ENCODE measurements at places on chromosomes 5 and 9.
A peak's percentile ranks its signal among the peaks of the same experiment; 100 is the strongest.

DNA sequence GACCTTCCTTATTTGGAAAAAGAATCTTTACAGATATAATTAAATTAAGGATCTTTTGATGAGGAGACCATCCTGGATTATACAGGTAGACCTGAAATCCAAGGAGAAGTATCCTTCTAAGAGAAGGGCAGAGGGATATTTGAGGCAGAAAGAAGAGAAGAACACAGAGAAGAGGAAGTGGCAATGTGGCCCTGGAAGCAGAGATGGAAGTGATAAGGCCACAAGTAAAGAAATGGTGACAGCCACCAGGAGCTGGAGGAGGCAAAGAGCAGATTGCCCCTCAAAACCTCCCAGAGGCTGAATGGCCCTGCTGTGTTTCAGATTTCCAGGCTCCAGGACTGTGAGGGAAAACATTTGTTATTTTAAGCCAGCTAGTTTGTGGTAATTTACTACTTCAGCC, 93.0 kb upstream of the ANKRD55 start:
- no peak for DNase-seq

DNA sequence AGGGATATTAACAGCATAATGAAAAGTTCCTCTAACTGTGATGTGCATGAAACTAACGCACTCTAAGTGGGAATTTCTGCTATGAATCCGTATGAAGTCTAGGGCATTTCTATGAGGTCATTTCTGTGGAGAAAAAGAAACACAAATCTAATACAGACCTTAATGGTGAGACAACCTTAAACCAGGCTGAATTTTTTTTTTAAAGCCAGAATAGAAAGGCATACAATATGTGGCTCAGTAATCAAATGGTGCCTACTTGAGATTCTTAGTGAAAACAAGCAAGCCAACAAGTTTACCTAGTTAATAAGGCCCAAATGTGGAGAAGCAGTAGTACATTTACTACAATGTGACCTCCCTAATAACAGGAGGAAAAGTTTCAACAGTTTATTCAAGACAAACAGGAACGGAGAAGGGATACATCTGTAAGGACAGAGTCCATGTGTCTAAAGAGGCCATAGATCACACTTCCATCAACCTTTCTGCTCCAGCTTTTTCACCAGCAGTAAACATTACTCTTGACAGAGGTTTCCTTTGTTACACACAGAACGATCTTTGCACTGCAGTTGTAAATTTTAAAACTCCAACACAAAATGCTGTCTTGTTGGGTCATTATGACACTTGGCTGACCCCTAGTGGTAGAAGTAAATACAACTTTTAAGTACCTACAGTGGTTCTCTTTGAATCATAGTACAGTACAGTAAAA, 26.2 kb downstream of the CARNMT1 start:
- DNase-seq: peak; percentile 31

DNA sequence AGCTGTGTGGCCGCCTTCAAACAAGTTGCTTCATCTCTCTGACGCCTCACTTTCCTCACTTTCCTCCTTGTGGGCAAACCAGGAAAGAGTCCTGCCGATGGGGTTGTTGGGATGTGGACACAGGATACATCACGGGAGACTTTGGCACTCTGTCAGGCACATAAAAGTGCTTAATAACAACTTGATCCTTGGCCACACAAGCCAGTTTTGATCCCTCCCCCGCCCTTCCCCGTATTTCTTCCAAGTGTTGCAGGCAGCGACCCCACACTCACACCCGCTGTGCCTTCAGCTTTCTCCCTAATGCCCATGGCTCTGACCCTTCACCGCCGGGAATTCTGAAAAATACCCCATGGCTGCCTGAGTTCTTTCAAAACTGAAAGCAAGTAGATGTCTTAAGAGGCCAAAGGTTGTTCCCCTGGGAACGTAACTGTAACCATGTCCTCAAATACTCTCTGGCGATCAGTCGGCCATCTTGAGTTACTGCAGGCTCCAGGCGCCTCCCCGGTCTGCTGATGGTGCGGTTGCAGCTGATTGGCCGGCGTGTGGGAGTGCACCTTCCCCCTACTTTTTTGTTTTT, 59.8 kb downstream of the ARHGEF37 start:
- no peak for DNase-seq

DNA sequence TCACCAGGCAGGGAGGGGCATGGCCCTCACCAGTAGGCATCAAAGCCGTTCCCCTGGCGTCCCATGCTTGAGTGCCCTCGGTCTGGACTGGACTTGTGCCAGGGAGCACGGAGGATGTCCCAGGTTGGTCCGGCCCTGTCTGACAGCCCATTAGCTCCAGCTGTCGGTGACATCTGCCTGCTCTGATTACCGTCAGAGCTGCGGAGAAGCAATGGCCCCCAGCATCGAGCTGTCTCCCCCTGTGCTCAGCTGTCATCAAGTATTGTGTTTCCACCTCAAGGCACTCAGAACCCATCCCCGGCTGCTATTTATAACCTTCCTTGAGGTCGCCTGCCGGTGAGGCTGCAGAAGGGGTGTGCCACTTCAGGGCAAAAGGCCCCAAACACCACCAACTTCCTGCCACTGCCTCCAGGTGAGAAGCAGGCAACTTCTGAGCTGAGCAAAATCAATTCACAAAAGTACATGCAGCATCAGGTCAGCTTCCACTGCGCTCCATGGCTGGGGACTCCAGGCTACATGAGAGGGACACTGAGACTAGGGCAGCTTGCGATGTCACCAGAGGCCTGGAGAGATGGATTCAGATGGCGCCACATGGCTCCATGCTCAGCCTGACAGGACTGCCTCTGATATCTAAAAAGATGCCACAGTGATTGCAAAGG, 142.7 kb downstream of the C5orf15 start:
- DNase-seq: no peak

GRCh38 chr5:59275510-59276324, 617.8 kb downstream of the PDE4D start:
- DNase-seq: no peak

DNA sequence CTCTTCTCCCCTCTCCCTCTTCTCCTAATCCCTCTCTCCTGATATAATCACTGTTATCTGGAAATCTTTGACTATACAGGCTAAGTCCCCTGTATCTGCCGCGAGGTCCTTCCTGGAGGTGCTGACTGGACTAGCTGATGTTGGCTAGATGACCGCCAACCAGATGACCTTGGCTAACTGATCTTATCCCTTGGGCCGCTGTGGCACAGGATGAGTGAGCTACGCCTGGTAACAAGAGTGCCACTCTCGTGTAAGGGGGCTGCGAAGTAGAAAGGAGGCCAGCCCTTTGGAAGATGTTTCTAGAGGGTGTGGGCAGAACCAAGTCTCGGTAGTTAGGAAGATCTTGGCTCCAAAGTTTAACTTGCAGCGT, 345 bp upstream of the PRRC1 start:
- DNase-seq: no peak

DNA sequence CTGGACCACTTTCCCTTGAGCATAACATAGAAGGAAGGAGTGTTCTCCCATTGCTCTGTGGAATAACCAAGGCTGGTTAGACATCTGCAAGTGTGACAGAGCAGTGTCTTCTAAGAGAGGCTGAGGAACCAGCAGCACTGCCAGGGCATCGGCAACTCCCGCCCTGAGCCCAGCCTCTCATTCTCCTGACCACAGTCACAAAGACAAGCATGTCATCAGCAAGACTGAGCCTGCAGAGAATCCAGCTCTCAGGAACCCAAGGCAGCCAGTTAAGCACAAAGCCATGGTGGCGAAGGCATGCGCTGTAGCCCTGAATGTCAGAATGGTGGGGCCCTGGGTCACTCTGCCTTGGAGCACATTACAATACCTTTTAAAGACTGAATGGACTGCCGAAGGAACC, 253.9 kb downstream of the AGTPBP1 start:
- no peak for DNase-seq

DNA sequence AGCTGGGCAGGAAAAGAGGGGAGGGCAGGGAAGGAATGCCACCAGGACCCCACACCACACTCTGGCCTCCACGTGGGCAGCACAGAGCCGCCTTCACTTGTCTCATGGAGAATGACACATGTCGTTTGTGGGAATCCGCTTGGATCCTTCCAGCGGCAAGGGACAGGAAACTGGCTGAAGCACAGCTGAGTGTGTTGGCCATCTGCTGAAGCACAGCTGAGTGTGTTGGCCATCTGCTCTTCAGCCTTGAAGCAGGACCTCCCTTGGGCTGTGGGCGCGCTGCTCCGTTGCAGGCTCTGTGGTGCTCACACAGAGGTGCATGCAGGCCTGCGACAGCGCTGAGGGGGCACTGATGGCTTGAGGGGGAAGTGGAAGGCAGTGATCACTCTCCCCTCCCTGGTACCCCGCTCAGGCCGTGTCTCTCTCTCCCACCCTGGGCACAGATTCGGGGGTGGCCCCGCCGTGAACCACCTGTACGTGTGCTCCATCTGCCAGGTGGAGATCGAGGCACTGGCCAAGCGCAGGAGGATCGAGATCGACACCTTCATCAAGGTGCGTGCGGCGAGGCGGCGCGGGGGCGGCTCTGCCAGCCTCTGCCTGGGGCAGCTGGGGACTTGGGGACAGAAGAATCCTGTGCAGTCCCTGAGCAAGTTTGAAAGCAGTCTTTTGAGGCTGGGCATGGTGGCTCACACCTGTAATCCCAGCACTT, 40.6 kb downstream of the USP20 start:
- no peak for DNase-seq

GRCh38 chr9:126234681-126235335, 91.8 kb upstream of the MVB12B start:
- DNase-seq: no peak

DNA sequence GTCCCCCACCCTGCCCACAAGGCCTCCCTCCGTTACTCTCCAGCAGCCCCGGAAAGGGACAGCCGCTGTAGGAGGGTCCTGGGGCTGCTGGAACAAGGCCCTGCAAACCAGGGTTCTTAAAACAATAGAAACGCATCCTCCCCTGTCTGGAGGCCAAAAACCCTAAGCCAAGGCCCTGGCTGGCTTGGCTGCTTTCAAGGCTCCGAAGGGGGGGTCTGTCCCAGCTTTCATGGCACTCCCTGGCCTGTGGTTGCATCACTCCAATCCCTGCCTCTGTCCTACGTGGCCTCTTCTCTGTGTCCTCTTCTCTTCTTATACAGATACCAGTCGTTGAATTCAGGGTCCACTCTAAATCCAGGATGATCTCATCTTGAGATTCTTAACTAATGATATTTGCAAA, 7.4 kb upstream of the UBAC1 start:
- no peak for DNase-seq

DNA sequence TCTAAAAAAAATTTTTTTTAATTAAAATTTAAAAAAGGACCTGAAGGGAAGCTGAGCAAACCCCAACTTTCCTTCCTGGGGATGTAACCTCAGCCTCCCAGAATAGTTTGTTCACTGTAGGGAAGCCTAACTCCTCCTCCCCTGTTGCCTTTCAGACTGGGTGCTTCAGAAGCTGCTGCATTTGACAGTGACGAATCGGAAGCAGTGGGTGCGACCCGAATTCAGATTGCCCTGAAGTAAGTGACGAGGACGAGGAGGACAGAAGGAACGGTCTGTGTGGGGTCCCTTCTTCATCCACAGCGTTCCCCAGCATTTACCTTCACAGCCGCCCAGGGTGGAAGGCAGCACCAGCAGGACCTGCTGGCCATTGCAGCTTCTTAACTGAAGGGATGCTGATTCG, 57.7 kb upstream of the RARS1 start:
- DNase-seq: no peak

GRCh38 chr5:23235246-23235645, 272.2 kb upstream of the PRDM9 start:
- DNase-seq: no peak

DNA sequence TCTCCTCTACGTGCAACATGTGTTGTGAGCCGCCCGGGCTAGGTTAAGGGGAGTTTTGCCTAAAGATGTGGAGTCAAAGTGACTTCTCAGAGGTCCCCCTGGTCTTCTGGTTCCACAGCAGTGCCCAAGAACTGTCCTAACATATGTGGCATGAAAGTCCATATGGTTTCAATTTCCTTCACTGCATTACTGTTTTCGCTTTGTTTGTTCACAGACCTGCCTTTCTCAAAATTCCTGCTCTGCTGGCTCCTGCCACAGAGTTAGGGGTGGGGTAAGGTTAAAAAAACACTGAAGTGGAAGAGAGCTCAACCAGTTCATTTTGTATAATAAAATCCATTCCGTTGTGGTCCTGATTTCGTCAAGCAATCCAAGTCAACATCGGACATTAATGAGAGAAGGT, 289.4 kb downstream of the DMAC1 start:
- DNase-seq: peak; percentile 9

- no peak for DNase-seq
Observed at GRCh38 chr9:3716415-3716814, 190.6 kb upstream of the RFX3 start.

GRCh38 chr9:77807846-77808750, 160.0 kb upstream of the GNA14 start:
- DNase-seq: no peak

DNA sequence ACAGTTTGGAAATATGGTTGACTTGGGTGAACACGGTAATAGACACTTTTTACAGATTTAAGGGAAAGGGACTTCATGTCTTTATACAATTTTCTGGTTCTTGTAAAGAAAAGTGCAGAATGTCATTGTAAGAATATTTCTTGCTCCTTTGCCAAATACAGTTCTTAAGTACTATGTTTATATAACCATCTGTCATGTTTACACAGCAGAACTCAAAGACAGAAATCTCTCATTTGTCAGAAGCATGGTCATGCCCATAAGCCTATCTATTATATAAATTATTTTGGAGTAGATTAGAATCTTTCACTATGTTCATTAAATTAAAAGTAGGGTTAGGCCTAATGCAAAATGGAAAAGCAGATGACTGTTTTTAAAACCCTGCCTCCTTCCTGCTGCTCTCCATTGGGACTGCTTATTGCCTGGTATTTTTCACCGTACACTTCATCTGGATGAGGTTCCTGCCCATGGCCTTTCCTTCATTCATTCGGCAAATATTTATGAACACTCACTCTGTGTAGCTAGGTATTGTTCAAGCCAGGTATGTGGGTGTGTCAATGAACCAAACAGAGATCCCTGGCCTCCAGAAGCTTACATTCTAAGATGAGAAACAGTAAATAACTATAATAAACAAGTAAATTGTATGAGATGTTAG, 558.1 kb downstream of the NR2F1-AS1 start:
- no peak for DNase-seq

GRCh38 chr9:86064220-86064619, 35.1 kb downstream of the GOLM1 start:
- DNase-seq: no peak

DNA sequence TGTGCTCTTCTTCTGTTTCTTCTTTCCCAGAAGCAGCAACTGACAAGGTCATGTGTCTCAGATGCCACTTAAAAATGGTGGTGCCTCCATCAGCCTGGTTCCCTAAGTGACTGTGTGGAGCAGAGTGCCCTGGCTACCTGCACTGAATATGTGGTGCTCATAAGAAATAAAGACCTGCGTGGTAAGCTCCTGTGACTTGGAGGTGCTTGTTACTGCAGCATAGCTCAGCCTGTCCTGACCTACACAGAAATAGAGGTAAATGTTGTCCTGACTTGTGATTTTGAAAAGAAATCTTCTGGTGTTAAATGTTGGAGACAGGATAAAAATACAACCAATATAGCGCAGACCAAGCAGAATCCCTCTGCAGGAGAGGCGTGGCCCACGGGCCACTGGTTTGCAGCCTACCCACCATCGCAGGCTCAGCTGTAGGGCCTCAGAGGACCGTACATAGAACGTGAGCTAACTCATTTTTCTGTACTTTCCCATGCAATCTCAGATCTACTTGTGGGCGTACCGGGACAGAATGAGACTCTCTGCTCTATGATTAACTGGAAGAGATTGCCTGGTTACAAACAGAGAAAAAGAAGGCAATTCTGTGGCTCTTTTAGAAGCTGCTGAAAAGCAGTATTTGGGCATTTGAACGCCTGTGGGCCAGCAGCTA, 79.4 kb upstream of the UNC5A start:
- no peak for DNase-seq

GRCh38 chr9:83027153-83027891, 35.6 kb downstream of the RASEF start:
- DNase-seq: peak; percentile 47

Measured in BJ (cell line).